ENCODE measurements at places on chromosomes 5 and 9.

- H3K4me3 ChIP-seq = no peak overlapping the region
- H3K4me1 ChIP-seq = peaks cover 29% of the 10 kb centered on the region
- H3K36me3 ChIP-seq = peaks cover 52% of the 10 kb centered on the region
Observed at GRCh38 chr9:124932333-124932732, 8.6 kb downstream of the GOLGA1 start.

DNA sequence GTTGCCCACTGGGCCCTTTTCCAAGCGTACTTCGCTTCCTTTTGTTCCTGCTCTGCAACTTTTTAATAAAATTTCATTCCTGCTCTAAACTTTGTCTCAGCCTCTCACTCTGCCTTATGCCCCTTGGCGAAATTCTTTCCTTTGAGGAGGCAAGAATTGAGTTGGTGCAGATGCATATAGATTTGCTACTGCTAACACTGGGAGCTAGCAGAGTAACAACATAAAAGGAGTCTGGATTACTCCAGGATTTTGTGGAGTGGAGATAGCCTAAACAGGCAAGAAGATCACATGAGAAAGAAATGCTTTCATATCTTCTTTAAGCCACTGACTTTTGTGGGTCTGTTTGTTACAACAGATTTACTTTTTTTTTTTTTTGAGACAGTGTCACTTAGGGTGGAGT lies 12.9 kb upstream of the RFESD start:
- peaks cover 1% of the 10 kb centered on the region for H3K27me3 ChIP-seq
- H3K27ac ChIP-seq = no peak overlapping the region
- no peak for DNase-seq
- H3K36me3 ChIP-seq = no peaks in the 10 kb centered on the region

DNA sequence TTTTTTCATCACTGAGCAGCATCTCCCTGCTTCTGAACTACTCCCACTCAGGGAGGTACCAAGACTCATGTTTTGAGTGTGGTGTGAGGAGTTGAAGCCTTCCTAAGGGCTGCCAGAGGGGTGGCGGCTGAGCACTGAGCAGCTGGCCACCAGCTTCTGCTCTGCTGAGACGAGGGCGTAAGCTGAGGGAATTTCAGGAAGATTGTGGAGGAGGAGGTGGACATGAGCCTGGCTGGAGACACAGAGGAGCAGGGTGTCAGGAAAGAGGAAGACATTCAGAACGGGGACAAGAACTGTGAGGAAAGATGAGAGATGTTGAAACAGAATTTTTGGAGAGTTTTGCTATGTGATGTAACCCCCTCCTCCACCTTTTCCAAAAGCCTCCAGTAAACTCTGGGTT lies 7.8 kb downstream of the LCP2 start:
- no peak overlapping the region for H3K27ac ChIP-seq
- no peak for DNase-seq
- H3K4me3 ChIP-seq = no peak overlapping the region
- H3K27me3 ChIP-seq = peaks cover 5% of the 10 kb centered on the region
- peaks cover 22% of the 10 kb centered on the region for H3K4me1 ChIP-seq

- no peaks in the 10 kb centered on the region for H3K4me1 ChIP-seq
- no peak for DNase-seq
- H3K27ac ChIP-seq = no peak overlapping the region
- H3K27me3 ChIP-seq = peaks cover 19% of the 10 kb centered on the region
Observed at GRCh38 chr5:133721365-133721764, 109.0 kb upstream of the FSTL4 start.

GRCh38 chr5:23446424-23446823 lies 61.0 kb upstream of the PRDM9 start:
- H3K4me3 ChIP-seq = no peak overlapping the region
- H3K4me1 ChIP-seq = no peaks in the 10 kb centered on the region
